ENCODE measurements at places on chromosomes 5 and 9.

DNA sequence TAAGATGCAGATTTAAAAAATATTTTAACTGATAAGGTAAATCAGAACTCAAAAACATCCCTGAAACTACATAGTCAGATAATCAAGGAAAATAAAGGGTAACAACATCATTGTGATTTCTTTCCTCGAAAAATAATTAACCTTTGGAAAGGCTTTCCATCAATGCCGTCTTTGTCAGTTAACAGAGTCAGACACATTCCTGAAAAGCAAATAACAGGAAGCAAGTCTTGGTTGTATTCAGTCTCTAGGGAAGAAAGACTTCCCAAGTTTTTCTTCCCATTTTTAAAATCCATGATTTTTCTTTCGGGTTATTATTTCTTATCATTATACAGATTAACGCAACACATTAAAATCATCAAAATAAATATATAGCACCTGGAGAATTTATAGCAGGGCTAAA, 256.4 kb upstream of the CDH6 start:
- no peak for DNase-seq

DNA sequence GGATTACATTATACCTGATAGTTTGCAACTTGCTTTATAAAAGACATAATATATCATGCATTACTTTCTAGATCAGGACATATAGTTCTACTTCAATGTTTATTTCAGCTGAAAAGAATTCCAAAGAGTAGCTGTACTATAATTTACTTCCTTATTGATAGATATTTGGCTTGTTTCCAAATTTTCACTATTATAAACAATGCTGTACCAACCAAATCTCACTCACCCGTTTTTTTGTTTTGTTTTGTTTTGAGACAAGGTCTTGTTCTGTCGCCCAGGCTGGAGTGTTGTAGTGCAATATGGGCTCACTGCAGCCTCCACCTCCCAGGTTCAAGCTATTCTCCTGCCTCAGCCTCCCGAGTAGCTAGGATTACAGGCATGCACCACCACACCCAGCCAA, 132.7 kb downstream of the GNAQ start:
- no peak for DNase-seq

DNA sequence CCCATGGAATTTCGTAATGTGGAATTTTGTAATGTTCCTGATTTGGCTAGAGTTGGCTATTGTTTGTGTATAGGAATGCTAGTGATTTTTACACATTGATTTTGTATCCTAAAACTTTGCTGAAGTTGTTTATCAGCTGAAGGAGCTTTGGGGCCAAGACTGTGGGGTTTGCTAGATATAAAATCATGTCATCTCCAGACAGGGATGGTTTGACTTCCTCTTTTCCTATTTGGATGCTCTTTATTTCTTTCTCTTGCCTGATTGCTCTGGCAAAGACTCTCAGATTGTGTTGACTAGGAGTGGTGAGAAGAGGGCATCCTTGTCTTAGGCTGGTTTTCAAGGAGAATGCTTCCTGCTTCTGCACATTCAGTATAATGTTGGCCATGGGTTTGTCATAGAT, 91.0 kb downstream of the NNT start:
- DNase-seq = no peak

GRCh38 chr9:18748251-18748701, 274.3 kb downstream of the ADAMTSL1 start:
- no peak for DNase-seq

GRCh38 chr5:106727071-106727470, 943.7 kb downstream of the EFNA5 start:
- no peak for DNase-seq

DNA sequence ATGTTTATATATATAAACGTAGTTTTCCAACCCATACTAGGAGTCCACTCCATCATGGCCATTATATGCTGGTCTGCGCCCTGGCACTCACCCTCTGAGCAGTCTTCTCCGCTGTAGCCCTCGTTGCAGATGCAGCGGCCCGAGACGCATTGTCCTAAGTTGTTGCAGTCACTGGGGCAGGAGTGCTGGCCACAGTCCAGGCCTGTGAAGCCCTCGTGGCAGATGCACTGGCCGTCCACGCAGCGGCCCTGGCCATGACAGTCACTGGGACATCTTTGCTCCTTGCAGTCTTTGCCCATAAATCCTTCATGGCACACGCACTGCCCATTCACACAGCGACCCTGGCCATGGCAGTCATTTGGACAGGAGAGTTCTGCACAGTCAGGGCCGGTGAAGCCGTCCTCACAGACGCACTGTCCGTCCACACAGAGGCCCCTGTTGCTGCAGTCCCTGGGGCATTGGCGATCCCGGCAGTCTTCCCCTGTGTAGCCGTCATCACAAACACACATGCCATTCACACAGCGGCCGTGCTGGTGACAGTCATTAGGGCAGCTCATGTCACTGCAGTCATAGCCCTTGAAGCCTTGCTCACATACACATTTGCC, 32.1 kb downstream of the TNC start:
- no peak for DNase-seq

DNA sequence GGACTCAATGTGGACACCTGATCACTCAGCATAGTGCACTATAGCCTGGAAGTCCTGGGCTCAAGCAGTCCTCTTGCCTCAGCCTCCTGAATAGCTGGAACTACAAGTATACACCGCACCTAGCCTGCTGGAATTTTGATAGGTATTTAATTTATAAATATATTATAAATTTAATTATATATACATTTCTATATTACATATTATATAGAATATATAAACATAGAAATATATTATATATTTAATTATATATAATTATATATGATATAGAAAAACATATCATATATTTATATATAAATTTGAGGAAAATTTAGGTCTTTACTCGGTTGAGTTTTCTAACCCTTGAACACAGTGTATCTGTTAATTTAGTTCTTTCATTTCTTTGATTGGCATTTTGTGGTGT, 15.2 kb upstream of the PSIP1 start:
- no peak for DNase-seq

DNA sequence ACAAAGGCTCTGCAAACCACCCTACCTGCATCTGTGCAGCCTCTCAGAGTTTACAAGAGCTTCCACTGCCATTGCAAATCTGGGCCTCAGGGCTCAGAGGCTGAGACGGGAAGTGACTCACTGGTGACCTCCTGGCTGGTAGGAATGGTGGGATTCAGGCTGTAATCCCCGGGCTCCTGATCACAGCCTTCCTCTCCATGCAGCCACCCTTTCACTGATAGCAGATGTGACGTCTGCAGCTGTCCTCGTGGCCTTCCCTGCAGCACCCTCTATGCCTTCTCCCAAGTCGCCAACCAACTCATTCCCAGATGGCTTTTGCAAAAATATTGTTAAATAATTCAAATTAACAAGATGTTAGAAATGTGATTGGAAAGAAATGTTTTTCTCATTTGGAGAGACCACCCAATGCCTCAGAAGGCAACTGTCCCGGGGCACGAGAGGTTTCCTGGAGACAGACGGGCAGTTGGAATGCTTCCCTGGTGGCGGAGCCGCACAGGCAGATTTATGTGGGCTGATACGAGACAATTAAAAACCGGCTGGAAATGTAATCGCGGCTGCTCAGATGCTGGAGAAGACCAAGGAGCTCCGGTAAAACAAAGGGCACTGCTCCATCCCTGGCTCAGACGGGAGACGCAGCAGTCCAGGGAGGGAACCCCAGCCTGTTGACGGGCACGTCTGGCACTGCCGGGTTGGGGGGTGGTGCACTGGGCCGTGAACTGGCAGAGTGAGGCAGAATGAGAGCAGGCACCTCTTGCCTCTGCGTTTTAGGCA, 34.4 kb upstream of the SLC25A51 start:
- no peak for DNase-seq

DNA sequence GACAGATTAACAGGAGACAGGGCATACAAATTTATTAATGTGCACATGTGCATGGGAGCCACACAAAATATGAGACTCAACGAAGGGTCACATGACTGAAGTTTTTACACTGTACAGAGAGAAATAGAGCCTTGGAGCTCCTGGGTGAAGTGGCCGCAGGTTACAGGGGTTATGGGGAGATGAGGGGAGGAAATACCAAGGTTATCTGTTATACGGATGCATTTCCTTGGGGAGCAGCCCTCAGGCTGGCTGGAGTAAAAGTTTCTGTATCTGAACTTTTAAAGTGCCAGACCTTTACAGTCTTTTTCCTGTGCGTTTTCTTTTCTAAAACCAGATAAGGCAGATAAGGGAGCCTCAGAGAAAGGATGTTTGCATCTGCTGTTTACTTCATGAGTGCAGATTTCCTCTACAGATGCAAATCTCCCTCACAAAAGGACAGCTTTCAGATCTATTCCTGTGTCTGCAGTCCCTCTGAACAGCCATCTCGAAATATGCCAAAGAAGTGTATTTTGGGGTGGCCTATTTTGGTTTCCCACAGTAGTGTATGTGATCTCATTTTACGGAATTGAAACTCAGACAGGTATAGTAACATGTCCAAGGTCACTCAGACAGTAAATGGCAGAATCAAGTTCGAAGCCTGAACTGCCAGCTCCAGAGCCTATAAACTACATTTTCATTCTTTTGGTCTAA, 139.3 kb upstream of the FBXL17 start:
- no peak for DNase-seq

- DNase-seq = no peak
Measured at GRCh38 chr9:31146485-31147166, 1237.8 kb upstream of the ACO1 start.

DNA sequence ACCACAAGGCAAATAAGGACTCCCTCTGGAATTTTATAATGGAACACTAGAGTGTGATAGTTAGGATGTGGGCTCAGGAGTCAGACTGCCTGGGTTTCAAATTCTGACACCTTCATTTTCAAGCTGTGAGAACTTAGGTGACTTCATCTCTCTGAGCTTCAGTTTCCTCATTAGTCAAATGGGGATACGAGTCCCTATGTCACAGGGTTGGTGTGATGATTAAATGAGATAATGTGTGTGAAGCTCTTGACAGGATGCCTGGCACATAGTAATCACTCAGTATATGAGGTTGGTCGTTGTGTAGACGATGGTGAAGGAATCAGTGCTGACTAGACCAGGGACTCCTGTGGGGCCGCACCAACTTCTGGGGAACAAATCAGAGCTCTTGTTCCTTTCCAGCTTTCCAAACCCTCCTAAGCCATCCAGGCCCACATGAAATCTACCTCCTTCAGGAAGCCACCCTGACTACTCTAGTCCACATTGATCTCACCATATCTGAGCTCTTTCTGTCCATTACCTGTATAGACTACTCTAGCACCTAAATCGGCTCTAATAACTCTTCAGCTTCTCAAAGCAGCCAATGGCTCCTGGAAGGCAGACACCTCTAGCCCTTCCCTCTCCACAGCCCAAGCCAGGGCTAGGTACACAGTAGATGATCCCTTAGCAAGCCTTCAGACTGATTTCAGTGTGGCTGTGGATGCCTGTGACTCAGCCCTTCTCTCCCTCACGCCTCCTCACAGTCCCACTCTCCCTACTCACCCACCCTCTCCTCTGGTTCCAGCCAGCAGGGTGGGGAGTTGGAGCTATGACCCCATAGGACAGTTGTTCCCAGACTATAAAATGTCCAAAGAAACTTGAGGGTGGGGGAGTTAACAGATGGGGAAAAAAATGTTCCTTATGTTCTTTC, 2.5 kb upstream of the TCF7 start:
- no peak for DNase-seq

DNA sequence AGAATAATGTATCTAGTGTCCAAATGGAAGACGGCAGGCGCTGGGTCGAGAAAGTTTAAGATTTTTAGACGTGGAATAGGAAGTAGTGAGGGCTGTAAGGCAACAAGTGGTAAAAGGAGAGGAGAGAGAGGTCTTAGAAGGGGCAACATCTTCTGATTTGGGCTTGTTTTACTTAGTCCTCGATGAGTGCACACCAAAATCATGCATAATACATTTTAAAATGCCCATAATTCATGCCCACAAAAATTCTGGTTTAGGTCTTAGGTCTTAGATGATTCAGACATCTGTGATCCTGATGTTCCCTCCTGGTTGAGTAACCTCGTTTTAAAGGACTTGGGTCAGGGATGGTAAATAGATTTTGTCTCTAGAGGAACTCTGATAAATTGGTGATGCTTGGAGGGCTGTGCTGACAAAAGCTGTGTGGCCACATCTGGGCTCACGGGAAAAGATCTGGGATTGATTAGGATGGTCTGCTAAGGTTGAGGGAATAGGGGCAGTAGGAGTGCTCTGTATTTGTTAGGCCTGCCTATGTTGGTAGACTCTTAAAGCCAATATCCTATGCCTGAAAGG, 476.3 kb downstream of the CCDC171 start:
- no peak for DNase-seq

DNA sequence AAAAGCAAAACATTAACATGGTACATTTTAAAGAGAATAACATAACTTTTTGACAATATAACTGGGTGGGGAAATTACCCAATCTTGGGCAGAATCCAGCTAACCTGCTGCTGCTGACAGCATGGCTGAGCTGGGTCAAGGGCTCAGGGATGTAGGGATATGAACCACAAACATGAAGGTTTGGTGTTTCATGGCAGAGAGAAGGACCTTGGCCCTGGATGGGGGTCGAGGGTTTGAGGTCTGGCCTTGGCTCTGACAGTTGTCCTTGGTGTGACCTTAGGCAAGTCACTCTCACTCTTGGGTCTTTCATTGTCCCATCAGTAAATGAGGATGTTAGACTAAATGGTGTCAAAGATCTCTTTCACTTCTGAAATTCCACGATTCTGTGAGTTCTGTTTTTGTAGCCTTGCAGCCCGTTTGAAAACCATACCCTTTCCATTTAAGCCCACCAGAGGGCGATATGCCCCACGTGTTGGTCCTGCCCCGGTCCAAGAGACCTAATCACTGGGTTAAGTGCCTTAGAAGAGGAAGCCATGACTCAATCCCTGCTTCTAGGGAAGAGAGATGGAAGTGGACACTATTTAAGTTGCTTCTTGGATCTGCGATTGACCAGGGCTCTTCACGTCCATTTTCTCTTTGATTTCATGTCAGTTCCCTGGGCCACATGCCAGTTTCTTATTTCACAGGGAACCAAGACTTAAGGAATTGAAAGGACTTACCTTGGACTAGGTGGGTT, 56.8 kb upstream of the TEX48 start:
- peak; percentile 24 for DNase-seq

- no peak for DNase-seq
Measured at GRCh38 chr9:68619072-68619471, 78.4 kb upstream of the TMEM252 start.

DNA sequence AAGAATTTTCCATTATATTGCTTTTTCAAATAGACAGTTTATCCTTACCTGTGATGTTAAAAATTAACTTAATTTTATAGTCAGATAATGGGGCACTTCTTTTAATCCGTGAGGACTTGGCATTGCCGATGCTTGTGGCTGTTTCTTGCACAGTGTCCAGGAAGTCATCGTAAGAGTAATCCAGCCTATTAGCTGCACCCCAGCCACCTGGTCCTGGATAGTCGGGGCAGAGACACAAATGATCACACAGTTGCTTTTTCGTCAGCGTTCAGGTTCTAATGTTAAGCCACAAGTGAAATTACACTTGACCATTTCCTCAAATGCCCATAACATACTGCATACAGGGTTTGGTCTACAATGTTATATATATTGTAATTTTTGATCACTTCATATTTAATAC, 107.4 kb downstream of the SVEP1 start:
- no peak for DNase-seq

DNA sequence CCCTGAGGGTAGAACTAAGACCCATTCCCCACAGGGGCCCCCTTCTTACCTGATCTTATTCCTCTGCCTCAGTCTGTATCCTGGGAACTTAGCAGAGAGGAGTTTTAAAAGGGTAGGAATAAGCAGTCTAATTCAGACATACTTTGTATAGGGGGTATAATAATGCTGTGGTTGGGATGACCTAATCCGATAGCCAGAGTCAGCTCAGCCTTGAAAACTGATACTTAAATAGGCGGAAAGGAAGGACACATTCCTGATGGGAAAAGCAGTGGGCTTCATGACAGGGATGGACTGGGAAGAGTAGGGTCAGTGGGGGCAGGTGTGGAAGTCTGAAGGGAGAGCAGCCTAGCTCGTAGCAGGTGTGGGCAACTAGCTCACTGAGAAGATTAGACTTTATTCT, 52.2 kb upstream of the TESK1 start:
- DNase-seq = no peak
